ENCODE measurements at places on chromosomes 4 and X.

GRCh38 chr4:157372567-157372966 lies 152.0 kb downstream of the GRIA2 start:
- DNase-seq: no peak

DNA sequence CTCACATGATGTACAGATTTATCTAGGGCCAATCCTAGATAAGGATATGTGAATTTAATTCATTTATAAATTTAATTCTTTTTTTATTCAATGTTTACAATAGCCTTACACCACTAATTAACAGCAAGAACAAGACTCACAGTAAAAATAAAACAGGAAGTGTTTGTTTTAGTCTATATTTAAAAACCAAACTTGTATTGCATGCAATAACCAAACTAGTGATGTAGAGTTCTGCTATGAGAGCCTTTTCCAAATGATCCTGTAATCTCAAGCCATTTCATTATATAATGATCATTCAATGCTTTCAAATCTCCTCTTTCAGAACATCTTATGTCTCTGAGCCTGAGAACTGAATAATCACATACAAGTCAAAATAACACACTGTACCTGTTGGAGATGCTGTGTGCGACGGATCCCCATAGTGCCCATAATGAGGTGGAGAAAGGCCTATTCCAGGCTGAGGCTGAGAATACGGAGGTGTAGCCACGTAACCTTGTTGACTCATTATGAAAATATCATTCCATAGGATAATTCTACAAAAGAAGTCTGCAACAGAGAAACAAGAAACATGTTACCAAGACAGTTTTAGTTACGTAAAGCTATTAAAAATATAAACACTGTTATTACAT lies 2.6 kb downstream of the SEC24D start:
- DNase-seq: no peak

- no peak for DNase-seq
These were observed 17.4 kb downstream of the CCDC149 start for GRCh38 chr4:24895461-24895860.

DNA sequence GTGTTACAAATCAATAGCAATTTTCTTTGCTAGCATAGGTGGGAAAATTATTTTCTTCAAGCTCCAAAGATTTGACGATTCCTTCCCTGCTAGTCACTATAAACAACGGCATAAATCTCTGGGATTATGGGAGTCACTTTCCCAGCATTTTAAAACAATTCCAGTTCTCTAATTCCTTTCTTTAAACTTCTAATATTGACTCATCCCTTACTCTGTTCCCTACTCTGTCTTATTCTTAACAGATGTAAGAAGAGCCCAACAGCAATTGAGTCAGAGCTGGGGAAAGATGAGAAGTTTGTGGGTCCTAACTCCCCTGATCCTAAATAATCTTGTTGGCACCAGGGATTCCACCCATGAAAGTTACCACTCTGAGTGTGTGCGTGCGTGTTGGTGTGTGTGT lies 47.4 kb upstream of the IL21 start:
- DNase-seq: no peak

DNA sequence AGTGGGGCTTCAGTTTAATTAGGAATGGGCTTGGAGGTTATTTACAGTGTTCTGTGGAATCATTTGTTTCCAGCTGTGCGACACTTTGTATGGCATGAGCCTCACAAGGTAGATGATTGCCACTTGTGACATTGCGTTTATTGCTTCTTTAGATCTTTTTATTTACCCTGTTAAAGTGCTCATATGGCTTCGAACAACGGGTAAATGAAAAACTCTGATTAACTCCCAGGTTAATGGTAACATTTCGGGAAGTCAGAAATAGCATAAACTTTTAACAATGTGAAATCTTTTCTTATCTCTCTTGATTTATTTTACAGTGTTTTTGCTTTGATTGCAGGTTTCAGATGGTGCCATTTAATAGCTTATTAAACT lies 494.3 kb downstream of the IDS start:
- DNase-seq: no peak

DNA sequence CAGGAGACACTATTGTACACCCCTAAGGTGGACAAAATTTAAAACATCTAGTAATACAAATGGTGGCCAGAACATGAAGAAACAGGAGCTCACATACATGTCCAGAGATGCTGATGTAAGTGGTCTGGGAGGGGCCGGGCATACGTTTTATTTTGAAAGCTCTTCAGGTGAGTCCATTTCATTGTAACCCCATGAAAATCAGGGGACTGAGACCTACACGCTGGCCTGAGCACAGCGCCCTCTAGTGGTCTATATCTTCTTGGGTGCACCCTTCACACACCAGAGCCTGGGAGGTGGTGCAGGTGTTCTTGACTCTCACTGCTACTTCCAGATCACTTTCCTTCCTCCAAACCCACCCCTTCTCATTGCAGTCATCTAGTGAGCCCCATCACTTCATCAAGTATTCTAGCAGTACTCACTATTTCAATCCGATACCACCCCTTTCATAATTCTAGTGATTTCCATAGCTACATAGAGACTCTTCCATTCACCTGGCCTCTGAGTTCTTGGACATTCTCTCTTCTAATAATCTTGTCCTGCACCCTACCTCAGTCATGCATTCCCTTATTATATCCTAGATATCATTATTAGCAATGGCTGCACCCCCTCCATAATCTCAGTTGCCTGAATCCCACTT lies 4.3 kb upstream of the TLR6 start:
- DNase-seq: no peak

- no peak for DNase-seq
These were observed 77.6 kb downstream of the HDAC8 start for GRCh38 chrX:72495046-72495445.

GRCh38 chrX:54494989-54495813 lies 833 bp downstream of the FGD1 start:
- DNase-seq: no peak

DNA sequence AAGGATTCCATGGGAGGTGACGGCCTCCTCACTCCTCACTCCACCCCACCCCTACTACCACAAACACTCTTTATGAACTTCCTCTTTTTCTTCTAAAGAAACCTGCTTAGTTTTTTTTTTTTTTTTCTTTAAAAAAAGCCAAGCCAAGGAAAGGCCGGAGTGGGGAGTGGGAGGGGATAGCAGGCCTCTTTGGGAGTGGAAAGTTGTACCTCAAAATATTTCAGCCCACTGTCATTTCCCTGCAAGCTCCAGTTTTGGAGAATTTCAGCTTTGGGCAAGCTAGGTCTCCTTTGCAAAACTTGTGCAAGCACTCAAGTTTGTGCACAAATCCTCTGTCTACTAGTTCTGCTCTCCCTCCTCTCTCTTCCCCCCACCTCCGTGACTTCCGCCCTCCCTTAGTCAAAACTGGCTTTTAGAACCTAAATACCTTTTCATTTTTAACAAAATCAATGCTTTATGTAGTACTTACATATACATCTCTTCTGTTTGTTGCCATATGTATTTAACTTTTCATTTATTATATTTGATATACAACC lies 512 bp upstream of the ANTXR2 start:
- no peak for DNase-seq

DNA sequence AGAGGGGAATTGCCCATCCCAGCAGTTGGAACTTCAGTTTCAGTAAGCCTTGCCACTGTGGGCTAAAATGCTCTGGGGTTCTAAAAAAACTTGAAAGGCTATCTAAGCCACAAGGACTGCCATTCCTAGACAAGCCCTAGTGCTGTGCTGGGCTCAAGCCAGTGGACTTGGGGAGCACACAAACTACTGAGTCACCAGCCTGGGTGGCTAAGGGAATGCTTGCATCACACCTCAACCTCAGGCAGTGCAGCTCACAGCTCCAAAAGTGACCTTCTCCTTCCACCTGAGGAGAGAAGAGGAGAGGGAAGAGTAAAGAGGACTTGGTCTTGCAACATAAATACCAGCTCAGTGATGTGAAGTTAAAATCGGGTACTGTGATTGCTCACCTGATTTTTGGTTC lies 116.7 kb upstream of the GLRA2 start:
- no peak for DNase-seq

- DNase-seq: no peak
These were observed 233.5 kb upstream of the GYPA start for GRCh38 chr4:144374065-144374464.

GRCh38 chr4:127780598-127780997 lies 1.5 kb upstream of the HSPA4L start:
- no peak for DNase-seq

- no peak for DNase-seq
These were observed 550.9 kb downstream of the GLUD2 start for GRCh38 chrX:121598356-121598755.

- DNase-seq: no peak
These were observed 33.0 kb upstream of the KIAA0232 start for GRCh38 chr4:6749340-6750171.

DNA sequence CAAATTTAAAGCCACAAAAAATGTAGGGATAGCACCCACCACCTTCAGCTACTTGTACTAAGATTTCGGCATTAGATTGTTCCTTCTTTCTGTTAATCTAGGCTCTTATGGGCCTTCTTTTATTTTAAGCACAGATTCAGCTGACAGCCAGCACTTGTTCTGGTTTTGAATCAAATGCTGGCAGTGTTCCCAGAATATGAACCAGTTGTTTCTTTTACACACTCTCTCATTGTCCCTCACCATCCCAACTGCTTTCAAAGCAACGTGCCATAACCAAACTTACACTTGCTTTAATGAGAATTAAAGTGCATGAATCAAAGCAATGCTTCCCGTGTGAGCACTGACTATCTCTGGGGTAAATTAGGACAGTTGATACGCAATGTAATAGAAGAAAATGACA lies 744.5 kb upstream of the FAM241A start:
- no peak for DNase-seq

DNA sequence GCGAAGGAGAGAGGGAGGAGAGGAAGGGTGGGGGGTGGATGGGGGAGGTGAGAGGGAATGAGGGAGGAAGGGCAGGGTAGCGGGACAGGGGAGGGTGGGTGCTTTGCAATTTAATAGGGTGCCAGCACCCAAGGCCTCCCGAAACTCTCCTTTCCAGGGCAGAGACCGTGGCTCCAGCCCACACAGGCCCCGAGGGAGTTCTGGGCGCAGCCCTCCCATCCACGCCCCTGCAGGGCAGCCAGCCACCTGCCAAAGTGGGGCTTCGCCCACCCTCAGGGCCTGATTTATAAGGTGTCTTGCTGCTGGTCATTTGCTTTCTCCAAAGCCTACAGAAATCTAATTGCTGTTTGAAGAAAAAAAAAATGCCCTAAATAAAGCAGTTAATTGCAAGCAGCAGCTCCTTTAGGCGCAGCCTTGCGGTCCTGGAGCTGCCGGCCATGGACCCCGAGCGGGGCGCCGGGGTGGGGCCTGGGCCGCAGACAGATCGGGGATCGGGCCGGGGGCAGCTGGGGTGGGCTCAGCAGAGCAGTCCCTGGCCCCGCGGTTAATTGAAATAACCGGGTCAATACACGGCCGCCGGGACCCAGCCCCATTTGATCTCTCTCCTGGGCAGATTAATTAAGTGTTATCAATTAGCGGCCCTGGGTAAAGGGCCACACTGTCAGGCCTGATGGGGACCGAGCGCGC lies 106.0 kb upstream of the NKX1-1 start:
- DNase-seq: no peak

DNA sequence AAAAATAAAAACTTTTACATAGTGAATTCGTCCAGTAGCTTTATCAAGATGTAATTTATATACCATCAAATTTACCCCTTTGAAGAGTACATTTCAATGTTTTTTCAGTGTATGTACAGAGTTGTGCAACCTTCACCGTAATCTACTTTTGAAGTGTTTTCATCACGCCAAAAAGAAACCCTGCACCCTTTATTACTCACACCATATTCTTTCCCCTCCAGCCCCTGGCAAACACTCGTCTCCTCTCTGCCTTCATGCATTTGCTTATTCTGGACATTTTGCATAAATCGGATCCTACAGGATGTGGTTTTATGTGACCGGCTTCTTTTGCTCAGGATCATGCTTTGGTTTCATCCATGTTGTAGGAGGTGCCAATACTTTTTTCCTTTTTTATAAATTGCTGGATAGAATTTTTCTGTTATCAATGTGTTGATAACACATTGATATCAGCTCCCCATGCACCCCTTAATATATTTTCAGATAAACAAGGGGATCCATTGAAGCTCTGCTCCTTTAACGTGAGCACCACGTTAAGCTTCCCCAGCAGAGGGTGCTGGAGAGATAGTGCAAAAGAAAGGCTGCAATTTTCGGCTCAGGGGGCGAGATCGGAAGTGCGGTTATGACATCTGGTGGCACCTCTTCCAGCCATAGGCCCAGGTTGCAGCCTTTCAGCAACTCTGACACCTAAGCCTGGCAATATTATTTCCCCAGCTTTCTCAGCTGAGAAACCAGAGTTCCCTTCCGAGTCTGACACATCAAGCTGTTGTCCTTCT lies 100.1 kb upstream of the VCX3B start:
- DNase-seq: no peak

DNA sequence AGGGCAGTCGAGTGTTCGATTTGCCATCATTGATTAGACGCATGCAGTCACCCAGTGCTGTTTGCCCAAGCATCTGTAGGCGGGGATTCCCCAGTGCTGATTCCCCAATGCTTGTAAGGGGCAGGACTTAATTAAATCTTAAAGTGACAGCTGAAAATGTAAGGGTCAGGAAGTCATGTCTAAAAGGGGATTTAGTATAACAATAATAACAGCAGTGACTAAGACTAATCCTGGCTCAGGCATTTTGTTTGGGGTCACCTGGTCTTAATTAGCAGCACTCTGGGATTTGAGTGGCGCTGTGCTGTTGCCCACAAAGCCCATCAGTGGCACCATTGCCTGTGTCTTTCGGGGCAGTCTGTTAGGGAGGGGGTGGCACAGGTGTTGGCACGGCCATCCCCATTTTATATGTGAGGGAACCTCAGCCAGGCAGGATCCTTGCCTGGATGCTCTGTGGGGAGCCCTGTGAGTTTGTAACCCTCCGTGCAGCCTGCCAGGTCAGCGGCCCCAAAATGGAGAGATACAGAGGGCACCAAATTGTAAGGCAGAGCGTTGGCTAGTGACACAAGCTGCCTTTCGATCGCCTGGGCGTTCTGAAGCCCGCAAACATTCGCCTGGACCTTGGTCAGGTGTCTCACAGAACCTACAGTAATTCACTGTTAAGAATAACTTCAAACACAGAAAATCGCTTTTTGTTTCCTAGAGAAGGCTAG lies 146.7 kb downstream of the TBL1X start:
- no peak for DNase-seq

DNA sequence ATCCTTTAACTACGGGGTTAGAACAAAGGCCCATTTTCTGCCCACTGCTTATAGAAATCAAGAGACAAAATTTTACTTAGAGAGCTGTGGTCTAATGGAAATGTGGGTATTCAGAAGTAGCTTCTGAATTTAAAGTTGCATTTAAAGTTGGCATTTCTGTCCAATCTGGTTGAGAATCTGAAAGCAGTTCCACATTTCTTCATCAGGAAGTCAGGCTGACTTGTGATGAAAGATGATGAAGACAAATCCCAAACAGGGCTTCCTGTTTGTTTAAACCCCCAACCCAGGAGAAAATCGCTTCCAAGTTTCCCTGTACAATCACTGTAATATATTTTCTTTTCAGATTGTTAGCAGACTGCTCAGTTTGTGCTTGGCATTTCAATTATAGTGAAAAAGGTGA lies 345.3 kb downstream of the SPRY1 start:
- no peak for DNase-seq
